NCI-H2081 (cell line): ENCODE measurements at places on chromosomes 12 and 14.

DNA sequence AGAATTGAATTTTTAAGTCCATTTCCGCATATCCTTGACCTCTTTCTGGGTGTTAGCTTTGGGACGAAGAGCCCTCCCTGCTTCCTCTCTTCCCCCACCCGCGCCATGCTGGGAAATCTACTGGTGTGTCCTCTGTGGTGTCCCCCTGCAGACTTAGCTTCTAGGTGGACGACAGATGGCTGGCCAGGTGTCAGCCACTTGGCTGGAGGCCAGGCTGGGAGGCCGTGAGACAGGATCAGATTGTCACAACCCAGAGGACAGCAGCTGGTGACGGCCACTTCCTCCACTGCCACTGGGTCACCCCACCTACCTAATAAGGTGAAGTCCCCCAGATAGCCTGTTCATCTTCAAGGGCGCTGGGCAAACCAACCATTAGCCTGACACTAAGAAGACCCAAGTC, 13.3 kb upstream of the DTX1 start:
- DNase-seq: no peak

- no peak for DNase-seq
Observed at GRCh38 chr12:26704684-26705460, 128.1 kb downstream of the ITPR2 start.

DNA sequence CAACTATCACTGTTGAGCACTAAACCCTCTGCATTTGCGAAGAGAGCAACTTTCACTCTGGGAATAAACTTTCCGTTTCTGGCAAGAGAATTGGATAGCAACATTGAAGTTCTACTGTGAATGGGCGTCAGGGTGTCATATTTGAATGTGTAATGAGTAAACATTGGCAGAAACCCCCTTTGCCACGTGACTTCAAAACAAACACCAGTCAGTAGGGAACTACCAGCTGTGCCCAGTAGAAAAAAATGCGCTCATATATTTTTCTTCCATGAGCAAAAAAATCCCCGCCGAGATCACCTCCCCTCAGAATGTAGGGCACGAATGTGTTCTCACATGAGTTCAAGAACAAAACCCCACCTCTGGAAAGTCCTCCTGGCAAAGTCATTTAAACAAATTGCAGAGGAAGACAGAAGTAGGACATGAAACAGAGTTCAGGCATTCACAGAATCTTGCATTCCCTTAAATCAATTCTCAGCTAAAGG, 80.6 kb downstream of the BTG1 start:
- DNase-seq: peak; percentile 90

DNA sequence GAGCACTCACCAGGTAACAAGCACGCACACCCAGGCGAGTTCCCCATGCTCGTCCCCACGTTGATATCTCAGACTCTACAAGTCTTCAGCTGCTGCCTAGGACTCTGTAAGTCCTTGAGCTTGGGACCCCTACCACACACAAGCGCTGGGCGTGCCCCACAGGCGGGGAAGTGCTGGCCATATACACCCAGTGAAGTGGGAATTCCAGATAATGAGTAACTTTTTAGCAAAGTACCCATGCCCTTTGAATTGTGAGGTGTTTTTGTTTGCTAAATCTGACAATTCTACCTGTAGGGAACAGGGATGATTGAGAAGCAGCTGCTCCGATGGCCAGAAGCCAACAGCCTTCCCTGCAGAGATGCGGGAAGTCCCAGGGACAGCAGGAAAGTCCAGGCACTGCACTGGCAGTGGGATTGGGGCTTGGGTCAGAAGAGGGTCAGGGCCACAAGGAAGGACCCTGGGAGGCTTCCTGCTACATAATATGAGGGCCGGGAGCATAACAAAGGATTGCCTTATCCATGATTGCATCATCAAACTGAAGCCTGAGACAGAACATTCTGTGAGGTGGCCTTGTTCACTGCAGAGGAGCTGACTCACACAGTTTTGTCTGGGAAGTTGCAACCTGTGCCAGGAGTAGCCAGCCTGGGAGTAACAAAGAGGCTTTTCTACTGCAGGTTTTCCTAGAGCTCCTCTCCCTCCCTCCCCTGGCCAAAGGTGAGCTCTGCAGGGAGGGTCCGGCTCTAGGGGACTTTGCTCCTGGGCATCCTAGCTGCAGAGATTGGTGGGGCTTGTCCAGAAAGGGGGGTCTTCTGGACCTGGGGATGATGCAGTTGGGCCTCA, 13.2 kb upstream of the SERPINA3 start:
- DNase-seq: no peak

DNA sequence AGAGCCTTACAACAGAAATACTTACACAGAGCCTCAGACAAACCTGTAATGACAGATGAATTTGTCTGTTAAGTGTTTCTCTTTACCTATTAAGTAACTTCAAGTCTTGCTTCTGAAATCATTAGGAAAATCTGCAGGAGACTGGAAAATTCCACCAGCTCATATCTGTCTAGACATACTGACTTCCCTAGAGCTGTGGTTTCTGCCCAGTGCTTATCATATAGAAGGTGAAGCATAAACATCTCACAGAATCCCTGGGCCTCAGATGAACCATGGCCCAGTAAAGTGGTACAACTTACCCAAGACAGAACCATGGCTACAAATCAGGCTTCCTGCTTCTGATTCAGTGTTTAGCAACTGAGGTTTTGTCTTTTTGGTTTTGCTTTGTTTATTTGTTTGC, 91.6 kb downstream of the EGLN3 start:
- no peak for DNase-seq
